ENCODE measurements at places on chromosomes 7 and 10. TPM values are rescaled to one million over a fixed set of nuclear protein-coding genes. Genes with fewer than 3 reads are reported as not detected.

DNA sequence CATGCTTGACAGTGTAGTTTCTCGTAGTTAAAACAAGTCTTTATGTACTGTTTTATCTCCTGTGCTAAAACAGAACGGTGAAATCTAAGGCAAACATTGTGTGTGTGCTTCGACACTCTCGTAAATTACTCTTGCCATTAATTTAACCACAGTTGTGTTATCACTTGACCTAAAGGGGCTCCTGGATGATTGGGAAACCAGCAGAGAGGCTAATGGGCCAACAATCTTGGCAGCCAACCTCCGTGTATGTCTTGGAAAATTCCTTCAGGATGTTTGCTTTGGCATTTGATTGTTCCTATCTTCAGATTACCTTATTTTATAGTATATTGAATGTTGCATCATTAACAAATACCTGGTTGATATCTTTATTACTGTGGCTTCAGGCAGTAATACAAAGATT lies 409.5 kb downstream of the SDK1 start:
- no peak for DNase-seq

DNA sequence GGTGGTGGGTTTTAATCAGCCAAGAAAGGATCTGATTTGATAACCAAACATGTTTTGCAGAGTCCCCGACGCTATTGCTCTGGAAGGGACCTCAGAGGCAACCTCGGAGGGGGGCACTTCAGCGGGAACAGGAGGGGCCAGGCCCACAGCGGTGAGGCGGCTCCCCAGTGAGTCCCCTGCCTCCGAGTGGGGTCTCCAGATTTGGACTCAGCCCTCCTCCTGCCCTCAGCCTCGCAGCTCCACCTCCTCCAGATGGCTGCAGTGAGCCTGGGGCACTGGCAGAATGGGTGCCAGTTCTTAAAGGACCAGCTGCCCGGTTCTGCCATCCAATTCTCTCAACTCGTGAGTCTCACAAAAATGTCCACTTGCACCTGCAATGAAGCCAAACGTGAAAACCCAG lies 61.0 kb upstream of the NANOS1 start:
- DNase-seq = no peak

GRCh38 chr7:148395990-148396716 lies 194.4 kb upstream of the C7orf33 start:
- DNase-seq = no peak

DNA sequence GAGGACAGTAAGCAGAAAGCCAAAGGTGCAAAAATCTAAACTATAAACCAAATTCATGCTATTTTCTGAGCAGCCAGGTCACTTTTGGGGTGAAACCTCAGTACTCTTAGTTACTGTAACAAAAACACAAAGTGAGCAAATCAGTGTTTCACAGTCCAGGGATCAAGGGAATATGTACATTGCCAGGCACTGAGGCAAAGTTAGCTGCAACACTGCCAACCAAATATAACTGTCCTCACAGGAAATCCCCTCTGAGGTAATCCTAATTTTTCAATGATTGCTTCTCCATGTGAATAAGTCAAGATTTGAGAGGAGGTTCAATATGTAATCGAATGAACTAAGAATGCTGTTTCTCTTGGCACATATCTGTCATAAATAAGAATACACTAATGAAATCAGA lies 229.7 kb downstream of the TSPAN12 start:
- DNase-seq = no peak

DNA sequence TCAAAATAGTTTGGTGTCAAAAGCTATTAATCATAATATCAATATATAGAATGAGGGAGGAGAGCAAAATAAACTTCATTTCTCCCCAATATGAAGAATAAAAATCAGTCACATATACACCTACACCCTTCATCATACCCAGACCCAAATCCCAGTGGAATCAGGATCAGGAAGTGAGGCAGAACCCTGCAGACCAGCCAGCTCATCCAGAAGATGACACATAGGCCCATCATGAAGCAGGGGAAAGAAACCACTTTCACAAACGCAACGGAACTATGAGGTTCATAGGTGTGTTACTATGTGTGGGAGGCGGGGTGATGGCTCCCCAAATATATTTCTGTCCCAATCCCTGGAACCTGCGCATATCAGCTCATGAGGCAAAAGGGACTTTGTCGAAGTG lies 89.0 kb downstream of the RSU1 start:
- no peak for DNase-seq

DNA sequence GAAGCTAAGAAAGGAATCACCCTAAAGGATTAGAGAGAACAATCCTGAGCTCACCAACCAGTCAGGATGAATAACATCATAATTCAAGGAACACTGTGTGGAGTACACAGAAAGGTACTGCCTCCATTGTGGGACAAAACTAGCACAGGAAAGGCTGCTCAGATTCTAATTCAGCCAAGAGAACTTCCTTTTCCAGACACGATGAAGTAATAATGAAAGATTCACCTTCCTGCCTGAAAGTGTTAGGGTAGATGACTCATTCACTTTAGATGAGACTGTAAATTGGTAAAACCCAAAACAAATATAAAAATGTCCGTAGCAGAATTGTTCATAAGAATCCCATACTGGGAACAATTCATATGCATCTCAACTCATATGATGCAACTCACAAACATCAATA lies 167.2 kb downstream of the CDC14C start:
- no peak for DNase-seq

DNA sequence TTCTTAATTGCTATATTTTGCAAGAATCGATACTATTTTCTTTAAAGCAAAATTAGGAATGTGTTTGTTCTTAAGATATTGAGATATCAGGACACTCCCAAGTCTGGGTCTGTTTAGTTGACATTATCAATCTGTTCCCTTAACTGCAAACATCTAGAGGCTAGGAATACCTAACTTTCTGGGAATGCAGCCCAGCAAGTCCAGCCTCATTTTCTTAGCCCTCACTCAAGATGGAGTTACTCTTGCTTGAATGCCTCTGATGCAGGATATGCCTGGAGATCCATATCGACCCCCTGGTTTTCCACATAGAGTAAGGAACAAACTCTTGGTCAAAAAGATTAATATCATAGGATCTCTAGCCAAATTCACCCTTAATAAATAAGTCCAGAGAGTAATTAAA lies 305.3 kb upstream of the COBL start:
- no peak for DNase-seq

- DNase-seq = no peak
These were observed 51.3 kb upstream of the KCND2 start for GRCh38 chr7:120221666-120222065.

DNA sequence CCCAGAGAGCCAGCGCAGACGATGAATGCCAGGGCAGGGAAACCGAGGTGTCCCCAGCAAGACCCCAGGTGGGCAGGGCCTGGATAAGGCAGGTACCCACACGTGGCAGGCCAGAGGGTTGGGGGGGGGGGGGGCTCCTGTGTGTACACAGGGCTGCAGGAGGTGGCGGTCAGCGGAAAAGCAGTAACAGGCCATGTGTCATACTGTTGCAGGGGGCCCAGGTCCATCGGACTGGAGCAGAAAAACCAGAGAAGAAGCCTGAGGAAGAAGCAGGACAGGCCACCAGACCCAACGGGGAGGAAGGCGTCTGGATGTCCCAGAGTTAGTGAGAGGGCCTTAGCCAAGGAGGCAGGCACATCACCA lies 116.3 kb downstream of the MAD1L1 start:
- DNase-seq = no peak

GRCh38 chr10:110507346-110507745 lies 9.6 kb downstream of the DUSP5 start:
- DNase-seq = no peak

DNA sequence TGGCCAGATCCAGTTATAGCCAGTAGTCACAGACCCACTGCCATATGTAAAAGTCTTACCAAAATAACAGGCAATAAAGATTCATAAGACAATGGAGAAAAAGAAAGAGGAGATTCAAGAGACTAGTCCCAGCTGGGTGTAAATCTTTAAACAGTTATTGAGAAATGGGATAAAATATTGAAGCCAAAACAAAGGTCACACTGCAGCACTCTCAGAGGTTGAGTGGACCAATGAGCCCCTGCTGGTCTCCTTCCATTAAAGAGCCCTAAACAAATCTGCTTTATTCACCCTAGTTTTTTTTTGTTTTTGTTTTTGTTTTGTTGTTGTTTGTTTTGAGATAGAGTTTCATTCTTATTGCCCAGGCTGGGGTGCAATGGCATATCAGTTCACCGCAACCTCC lies 98.8 kb downstream of the JMJD1C start:
- DNase-seq = no peak

DNA sequence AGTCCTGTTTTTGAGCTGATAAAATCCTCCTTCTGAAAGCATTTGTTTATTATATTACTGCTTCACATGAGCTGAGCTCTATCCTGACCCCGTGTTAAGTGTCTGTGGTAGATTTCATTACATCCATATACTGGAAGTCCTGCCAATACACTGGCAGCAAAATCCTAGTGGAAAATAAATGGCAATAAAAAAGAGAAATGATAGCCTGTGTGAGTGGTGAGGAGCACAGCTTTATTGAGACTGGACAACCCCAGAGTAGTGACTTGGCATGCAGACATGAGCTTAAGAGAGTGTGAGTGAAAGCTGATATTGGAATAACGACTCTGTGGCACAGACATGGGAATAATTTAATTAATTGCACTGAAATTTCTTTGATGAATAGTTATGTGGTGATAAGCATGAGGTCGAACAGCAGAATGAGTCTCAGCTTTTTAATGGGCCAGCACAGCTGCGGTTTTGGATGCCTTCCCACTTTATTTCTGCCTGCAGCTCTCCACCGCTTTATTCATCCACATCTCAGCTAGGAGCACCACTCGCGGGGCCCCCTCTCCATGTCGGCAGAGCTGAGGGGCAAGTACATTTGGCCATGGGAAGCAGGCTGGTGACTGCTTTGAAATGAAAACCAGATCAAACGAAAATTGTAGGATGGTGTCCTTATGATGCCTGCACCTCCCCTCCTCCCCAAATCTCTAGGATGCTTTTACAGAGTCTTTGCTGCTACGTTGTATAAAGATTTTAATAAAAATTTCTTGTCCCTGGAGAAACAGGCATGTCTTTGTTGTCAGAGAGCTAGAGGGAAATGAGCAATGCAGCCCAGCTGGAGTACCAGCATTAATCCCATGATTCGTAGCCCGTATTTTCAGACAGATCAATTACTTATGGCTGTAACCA lies 494.3 kb downstream of the AUTS2 start:
- peak; percentile 4 for DNase-seq

DNA sequence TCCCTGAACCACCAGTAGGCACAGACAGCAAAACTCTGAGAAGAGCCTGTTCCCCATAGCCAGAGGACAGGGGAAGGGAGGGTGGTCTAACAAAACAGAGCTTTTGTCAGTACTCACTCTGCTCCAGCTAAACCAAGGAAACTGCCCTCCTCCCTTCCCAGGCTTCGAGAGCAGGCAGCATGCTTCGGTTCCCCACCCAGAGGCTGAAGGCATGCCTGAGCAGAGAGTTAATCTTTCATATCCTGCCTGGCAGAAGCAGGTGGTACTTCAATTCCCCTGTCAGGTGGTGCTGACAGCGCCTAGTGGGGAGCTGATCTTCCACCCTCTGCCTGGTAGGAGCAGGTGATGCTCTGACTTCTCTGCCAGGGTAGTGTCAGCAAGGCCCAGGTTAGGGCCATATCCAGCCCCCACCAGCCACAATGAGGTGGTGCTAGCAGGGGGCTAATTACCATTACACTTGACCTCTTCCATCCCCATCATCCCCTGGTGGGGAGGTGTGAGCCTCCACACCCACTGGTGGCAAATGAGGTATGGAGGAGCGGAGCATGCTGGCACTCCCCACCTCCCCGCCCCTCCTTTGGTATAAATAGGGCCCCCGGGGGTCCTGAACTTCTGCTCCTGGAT lies 35.1 kb downstream of the SDK1 start:
- DNase-seq = no peak

- no peak for DNase-seq
These were observed 120.4 kb downstream of the ARHGAP21 start for GRCh38 chr10:24603333-24603732.

DNA sequence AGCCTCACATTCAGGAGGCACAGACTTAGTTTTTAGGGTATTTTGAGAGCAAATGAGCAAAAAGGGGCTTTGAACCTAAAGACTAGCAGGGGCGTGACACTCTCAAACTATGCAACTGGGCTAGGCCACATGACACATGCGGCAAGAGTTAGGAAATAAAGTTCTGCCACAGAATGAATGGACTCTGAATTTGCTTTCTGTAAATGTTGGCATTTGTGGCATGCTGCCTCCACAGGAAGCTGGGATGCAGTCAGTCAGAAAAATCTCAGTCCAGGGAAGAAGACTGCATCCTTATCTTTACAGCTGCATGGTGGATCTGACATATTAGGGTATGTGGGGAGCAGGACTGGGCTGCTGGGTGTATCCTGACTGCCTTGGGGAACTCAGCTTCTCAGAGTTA lies 181.0 kb downstream of the COBL start:
- no peak for DNase-seq

GRCh38 chr7:111051832-111052231 lies 39.1 kb upstream of the LRRN3 start:
- DNase-seq = no peak

DNA sequence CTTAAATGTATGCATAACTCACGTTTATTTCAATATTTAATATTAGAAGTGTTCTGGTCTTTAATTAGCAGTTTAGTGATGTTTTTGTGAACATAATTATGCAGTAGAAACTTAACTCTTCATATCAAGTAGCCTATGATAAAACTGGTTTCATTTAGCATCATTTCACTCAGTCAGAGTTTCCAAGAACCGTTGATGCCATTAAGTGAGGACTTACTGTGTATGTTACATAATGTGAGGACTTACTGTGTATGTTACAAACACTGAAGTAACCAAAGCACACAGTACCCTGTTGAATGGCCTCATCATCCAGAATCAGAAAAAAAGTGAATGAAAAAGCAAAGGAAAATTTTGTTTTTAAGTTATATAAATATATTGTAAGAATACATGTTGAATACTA lies 32.9 kb upstream of the PBLD start:
- no peak for DNase-seq

GRCh38 chr7:36790311-36790787 lies 66.1 kb upstream of the AOAH start:
- DNase-seq = no peak

- no peak for DNase-seq
These were observed 7.3 kb downstream of the AKR1E2 start for GRCh38 chr10:4833286-4833685.

- no peak for DNase-seq
These were observed 19.0 kb upstream of the NKX6-2 start for GRCh38 chr10:132804785-132805426.

DNA sequence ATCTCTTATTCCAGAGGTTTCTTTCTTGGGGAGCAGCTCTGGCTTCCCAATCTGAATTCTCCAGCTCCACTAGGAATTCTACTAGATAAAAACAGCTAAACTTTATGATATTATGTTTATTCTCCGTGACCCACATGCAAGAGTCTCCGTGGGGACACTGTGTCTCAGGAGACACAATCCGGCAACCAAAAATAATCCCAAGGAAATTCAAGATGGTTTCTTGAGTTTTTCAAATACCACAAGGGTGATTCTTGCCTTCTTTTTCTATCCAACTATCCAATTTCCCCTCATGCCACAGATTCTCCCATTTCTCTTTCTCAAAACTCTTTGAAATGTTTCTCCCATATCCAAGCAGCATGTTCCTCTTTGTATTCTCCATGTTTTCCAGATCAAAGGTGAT lies 103.1 kb downstream of the FAS start:
- no peak for DNase-seq

Gene PLAU
- total RNA-seq = 4.6 TPM

Gene NUTM2B
- total RNA-seq = 2.8 TPM

Gene IFIT5
- total RNA-seq = 9.8 TPM

Gene DNAH11
- 0.02 TPM for total RNA-seq

Gene NAT16
- total RNA-seq = not detected

Gene PRKCQ
- 1.5 TPM for total RNA-seq

Gene KCNIP2
- 5.9 TPM for total RNA-seq

Data from mucosa of descending colon (tissue), 3 donors.